ENCODE measurements at places on chromosomes 7 and 10.

GRCh38 chr7:89232-90019 lies 102.9 kb upstream of the FAM20C start:
- DNase-seq = peak; percentile 40

GRCh38 chr10:2938869-2939268 lies 128.5 kb upstream of the PFKP start:
- no peak for DNase-seq

DNA sequence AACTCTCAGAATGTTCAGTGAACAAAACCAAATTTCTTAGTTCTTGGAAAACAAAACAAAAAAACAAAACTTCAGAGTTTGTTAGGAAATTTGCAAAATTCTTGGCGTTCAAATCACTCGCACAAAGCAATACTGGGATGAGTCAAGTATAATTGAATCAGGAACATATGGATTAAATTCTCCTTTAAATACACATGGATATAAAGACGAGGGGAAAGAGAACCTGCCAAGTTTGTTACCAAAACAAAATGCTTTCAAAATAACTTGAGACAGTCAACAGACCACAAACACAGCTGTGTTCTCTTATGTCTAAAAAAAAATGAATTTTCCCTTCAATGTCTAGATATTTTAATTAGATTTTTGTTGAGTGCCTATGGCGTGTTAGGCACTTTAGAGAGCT lies 93.5 kb upstream of the MPP7 start:
- no peak for DNase-seq

- DNase-seq = no peak
Observed at GRCh38 chr7:66535414-66536329, 93.0 kb upstream of the KCTD7 start.

GRCh38 chr7:154569916-154570315 lies 433.0 kb downstream of the PAXIP1 start:
- no peak for DNase-seq

DNA sequence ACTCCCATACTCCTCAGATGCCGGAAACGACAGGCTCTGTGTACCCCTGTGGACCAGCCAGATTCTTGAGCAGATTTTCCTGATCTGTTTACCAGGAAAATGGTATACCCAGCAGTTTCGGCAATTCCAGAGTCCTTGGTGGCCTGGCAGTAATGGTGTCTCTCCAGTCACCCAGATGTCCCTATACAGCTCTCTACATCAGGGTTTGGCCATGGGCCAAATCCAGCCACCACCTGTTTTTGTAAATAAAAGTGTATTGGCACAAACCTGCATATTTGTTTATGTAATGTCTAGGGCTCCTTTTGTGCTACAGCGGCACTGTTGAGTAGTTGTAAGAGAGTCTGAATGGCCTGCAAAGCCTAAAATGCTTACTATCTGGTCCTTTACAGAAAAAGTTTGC lies 491.3 kb downstream of the RPS24 start:
- DNase-seq = no peak

Measured in epithelial cell of prostate (primary cell).